HEK293T (cell line): ENCODE measurements at places on chromosomes 6 and 20.

GRCh38 chr6:9139746-9140145 is 704.4 kb upstream of the SLC35B3 start:
- DNase-seq = no peak

DNA sequence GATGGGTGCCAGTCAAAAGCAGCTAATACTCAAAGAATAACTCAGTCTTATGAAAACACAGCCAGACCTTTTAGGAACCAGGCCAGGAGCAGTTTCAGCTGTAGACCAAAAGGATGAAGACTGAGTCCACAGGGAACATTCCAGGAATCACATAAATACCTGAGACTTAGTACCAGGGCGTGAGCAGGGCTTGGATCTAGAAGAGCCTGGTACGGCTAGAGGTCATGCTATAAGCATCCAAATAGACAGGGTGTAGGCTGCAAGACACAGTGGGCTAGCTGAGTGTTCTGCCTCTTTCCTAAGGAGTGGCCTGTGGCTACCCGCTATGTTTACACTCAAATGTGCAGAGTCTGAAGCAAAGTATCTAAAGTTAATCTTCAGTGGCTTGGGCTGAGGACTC is 29.5 kb upstream of the LRRC1 start:
- DNase-seq = no peak

DNA sequence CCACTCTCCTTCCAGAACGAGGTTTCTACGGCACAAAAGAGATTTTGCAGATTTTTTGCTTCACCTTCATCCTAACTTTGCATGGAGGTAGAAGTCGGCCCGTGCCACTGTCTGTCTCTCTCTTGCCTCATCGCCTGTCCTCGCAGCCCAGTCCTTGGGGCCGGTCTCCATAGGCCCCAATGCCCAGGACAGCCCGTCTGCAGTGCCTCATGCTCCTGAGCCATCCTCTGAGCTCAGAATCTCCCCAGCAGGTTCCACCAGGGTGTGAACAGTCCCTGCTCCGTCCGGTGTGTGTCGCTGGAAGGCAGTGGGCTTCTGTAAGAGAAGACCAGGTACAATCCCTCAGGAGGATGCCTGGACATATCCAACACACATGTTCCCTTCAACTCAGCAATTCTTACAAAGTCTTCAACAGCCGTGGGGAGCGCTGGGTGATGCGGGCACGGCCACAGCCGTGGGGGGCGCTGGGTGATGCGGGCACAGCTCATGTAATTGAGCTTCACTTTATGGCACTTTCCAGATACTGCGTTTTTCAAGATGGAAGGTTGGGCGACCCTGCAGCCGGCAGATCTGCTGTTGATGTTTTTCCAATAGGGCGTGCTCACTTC is 231.9 kb downstream of the DLL1 start:
- DNase-seq = no peak

GRCh38 chr6:88574031-88574430 is 389.4 kb downstream of the RNGTT start:
- no peak for DNase-seq

- no peak for DNase-seq
Measured at GRCh38 chr6:29211488-29211887, 40.8 kb downstream of the OR2J2 start.

- no peak for DNase-seq
Measured at GRCh38 chr6:124877468-124877867, 84.8 kb upstream of the RNF217 start.
